Stromal cell of bone marrow (primary cell): ENCODE measurements at places on chromosomes 7 and 10.

- DNase-seq, result no peak
These were observed 30.5 kb upstream of the SEM1 start for GRCh38 chr7:96740130-96740529.

DNA sequence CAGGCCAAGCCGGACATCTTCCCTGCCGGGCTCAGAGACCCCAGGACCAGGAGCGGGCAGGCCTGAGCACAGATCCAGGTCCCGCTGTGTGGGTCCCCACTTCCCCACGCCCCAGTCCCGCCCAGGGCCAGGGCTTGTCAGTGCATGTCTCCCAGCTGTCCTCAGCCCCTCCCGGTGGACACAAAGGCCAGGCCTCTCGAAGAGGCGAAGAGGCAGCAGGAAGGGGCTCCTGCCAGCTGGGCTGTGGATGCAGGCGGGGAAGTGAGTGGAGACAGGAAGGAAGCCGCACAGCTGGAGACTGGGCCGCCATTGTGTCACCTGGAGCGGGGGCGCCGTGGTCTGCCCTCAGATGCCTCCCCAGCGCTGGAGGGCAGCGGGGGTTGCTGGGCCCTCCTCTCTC, 4.8 kb downstream of the GRIFIN start:
- DNase-seq, result no peak

- DNase-seq, result no peak
These were observed 76.4 kb upstream of the MAGI2 start for GRCh38 chr7:79529881-79530235.

GRCh38 chr10:4708123-4708759, 117.8 kb upstream of the AKR1E2 start:
- no peak for DNase-seq

DNA sequence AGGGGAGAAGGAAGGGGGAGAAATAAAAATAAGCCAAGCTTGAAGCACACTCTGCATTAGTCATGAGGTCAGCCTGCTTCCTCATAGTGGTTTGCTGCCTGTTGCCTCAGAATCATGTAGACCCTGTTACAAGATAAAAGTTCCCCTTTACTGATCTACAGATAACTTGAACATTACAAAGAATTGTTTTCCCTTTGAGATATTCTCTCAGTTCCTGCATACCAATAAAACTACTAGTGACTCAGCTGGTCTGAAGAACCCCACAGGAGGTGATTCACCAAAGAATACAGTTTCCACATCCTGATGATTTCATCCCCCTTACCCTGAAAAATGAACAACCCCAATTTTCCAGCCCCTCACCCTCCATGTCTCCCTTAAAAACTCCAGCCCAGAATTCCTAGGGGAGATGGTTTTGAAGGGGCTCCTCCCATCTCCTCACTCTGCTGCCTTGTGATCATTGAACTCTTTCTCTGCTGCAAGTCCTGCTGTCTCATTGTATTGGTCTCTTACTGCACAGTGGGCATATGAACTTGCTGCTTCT, 31.5 kb upstream of the NRP1 start:
- peak; percentile 97 for DNase-seq

GRCh38 chr10:77248104-77248790, 389.4 kb downstream of the KCNMA1 start:
- no peak for DNase-seq

DNA sequence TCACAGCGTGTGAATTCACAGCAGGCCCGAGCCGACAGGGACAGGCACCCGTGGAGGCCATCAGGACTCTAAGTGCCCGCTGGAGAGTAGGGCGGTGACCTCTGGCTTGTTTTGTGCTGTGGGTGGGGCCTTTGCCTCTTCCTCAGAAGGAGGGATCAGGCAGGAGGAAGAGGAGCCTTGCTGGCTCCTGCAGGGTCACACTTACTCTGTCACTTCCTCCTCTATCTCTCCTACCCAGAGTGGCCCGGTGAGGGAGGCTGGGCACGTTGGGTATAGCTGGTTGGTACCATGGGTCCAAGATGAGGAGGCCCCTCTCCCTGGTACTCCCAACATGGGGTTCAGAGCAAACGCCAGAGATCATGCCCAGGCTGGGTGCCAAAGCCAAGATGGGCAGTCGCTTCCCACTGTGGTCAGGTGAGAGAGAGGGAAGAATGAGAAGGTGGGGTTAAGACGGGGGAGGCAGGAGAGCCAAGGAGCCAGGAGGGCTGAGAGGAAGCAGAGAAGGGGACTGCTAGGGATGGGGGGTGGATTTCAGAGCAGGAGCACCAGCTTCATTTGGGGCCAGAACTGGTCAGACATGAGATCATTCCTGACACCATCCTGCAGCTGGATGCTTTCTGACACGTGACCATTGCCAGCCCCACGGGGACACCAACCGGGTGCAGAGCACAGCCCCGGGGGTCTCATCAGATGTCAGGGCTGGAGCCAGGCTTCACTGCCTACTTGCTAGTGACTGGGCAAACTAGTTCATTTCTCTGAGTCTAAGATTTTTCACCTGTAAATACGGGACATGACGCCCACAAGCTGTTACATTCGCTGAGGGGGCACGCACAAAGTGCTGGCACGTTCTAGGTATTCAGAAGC, 54.8 kb upstream of the CACUL1 start:
- no peak for DNase-seq

DNA sequence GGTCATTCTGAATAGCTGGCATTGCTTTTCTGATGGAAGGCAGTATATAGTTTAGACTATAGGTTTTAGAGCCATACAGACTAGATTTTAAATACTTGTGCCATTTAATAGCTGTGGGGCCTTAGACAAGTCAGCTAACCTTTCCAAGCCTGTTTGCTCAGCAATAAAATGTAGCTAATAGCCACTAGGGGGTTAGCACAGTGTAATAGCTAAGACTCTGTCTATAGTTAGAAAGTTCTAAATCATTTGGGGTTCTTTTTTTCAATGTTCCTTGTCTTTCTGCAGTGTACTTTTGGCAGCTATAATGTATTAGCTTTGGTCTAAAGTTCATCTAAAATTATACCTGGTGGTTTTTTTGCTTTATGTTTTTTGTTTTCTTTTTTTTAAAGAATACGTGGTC, 7.5 kb upstream of the KIFBP start:
- no peak for DNase-seq

GRCh38 chr7:665736-666453, 60.6 kb upstream of the DNAAF5 start:
- no peak for DNase-seq

GRCh38 chr10:4688601-4689000, 137.4 kb upstream of the AKR1E2 start:
- DNase-seq, result no peak

DNA sequence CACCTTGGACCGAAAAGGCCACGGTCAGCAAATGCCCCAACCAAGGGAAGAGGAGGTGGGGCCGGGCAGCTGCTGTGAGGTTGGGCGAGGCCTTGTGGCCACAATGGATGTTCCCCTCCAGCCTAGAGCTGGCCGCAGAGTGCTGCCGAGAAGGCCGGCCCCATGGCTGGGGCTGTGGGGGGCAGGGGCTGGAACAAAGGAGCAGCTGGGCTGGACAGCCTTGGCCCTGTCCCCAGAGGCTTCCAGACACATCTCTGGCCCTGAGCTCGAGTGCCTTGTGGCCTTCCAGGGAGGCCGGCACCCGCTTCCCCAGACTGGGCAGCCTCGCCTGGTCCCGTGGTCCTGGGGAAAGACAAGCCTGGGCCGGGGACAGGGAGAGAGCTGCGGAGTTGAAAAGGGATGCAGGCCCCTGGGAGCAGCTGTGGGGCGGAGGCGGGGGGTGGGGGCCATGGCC, 88.0 kb downstream of the PDGFA start:
- no peak for DNase-seq
